ENCODE measurements at places on chromosomes 3 and 15. TPM values are rescaled to one million over a fixed set of nuclear protein-coding genes. Genes with fewer than 3 reads are reported as not detected.
A peak's percentile ranks its signal among the peaks of the same experiment; 100 is the strongest.

- H3K4me1 ChIP-seq = no peaks in the 10 kb centered on the region
- H3K27ac ChIP-seq = no peak overlapping the region
- H3K36me3 ChIP-seq = no peaks in the 10 kb centered on the region
- no peak for DNase-seq
Measured at GRCh38 chr15:100878130-100878529, 1.5 kb upstream of the ALDH1A3 start.

GRCh38 chr3:63661242-63661641 lies 8.8 kb downstream of the SNTN start:
- no peak overlapping the region for H3K27ac ChIP-seq
- DNase-seq = no peak

DNA sequence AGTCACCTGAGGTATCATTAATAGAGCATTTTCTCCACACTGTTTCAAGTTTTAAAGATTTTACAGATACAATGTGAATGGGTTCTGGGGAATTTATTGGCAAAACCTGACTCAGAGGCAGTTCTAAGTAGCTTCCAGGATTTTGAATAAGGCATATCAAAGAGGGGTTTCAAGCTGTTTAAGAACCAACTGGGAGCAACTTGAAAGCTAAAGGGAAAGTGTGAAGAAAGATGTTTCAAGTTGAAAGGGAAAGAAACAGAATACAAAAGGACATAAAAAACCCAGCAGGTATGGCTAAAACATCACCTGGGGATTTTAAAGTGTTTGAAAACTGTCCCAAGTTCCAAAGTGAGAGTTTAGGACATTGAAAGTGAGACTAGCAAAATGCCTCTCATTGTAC lies 17.8 kb upstream of the SERPINI2 start:
- no peak for DNase-seq
- H3K36me3 ChIP-seq = no peaks in the 10 kb centered on the region
- no peak overlapping the region for H3K27ac ChIP-seq
- no peak overlapping the region for H3K4me3 ChIP-seq
- no peaks in the 10 kb centered on the region for H3K27me3 ChIP-seq

DNA sequence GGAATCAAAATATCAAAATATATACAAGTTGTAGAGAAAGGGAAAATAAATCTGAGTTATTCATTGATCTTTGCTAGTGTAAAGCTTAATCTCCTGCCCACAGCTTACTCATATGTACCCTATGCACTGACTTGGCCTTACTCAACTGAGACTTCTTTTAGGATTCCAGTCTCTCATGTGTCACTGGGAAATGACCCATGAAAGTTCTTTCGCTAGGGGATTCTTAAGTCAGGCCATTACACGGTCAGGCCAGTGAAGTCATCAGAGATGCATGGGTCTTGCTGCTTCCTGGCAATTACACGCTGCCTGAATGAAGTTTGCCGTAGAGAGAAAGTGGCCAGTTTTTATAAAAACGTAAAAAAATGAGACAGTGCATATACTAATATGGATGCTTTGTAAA lies 20.7 kb upstream of the LPP start:
- H3K4me1 ChIP-seq = no peaks in the 10 kb centered on the region
- H3K27ac ChIP-seq = no peak overlapping the region
- no peak for DNase-seq
- no peak overlapping the region for H3K4me3 ChIP-seq
- H3K27me3 ChIP-seq = no peaks in the 10 kb centered on the region

- no peak overlapping the region for H3K27ac ChIP-seq
- DNase-seq = no peak
- H3K36me3 ChIP-seq = no peaks in the 10 kb centered on the region
- no peak overlapping the region for H3K4me3 ChIP-seq
- no peaks in the 10 kb centered on the region for H3K27me3 ChIP-seq
Measured at GRCh38 chr3:32593903-32594525, 23.4 kb upstream of the DYNC1LI1 start.

GRCh38 chr15:90982135-90982534 lies 12.2 kb downstream of the PRC1 start:
- H3K27me3 ChIP-seq = no peaks in the 10 kb centered on the region
- H3K4me1 ChIP-seq = no peaks in the 10 kb centered on the region
- no peak for DNase-seq

DNA sequence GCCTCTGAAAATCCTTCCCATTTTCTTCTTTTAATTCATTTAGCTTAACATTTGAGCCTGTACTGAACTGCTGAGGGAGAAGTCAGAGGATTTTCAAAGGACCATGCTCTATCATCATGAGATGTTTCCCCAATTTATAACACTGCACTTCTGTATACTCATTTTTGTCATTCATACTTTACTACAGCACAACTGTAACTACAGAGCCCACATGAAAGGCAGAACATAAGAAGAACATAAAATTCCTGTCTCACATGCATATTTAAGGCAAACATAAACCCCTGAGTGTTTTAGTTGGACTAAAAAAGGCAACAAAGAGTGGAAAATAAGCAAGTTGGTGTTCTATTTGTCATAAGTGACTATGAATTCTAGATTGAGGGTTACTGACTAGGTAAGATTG lies 237.7 kb upstream of the ARPP21 start:
- H3K27me3 ChIP-seq = no peaks in the 10 kb centered on the region
- no peaks in the 10 kb centered on the region for H3K4me1 ChIP-seq
- H3K4me3 ChIP-seq = no peak overlapping the region
- no peak overlapping the region for H3K27ac ChIP-seq

DNA sequence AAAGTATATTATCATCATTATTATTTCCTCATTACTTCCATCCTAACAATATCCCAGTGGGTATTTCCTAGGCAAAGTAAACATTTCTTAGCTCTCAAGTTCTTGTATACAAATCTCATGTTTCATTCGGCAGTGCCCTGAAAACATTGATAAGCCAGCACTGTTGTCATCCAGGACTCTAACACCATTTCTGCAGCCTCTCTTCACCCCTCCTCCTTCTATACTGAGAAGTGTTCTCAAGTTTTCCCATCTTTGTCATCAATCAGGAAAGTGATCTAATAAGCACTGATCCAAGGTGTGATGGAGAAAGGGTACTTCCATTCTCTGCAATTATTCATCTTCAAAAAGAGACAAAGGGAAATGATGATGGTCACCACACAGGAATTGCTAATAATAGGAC lies 168.4 kb upstream of the CCDC54 start:
- no peak for DNase-seq
- no peaks in the 10 kb centered on the region for H3K36me3 ChIP-seq
- no peak overlapping the region for H3K27ac ChIP-seq
- H3K27me3 ChIP-seq = no peaks in the 10 kb centered on the region

DNA sequence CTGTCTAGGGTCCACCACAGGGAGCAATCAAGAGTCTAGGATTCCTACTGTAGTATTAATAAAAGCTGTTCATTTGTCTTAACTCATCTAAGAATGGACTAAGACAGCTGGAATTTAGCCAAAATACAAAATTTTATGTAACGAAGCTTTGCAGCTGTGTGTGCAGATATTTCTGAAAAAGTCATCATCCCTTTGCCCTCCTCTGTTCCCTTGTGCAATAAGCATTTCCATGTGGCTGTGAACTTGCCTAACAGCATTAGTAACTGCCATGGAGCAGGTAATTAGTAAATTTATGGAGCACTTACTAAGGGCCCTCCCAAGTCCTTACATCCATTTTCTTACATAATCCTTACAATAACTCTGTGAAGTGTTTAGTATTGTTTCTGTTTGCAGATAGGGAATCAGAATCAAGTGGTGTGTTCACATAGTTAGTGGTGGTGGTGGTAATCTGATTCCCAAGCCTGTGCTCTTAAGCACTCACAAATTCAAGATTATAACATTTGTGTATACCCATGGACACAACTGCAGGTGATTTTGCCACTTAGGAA lies 114.5 kb downstream of the RARB start:
- DNase-seq = no peak
- no peaks in the 10 kb centered on the region for H3K4me1 ChIP-seq
- H3K27me3 ChIP-seq = no peaks in the 10 kb centered on the region
- no peaks in the 10 kb centered on the region for H3K36me3 ChIP-seq
- H3K4me3 ChIP-seq = no peak overlapping the region

DNA sequence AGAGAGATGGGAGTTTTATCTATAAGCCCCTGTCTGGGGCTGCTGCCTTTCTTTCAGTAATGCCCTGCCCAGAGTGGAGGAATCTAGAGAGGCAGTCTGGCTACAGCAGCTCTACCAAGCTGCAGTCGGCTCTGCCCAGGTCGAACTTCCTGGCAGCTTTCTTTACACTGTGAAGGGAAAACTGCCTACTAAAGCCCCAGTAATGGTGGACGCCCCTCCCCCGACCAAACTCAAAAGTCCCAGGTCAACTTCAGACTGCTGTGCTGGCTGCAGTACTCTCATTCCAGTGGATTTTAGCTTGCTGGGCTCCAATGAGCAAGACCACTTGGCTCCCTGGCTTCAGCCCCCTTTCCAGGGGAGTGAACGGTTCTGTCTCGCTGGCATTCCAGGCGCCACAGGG lies 65.9 kb upstream of the RARB start:
- no peaks in the 10 kb centered on the region for H3K27me3 ChIP-seq
- DNase-seq = no peak
- H3K4me1 ChIP-seq = no peaks in the 10 kb centered on the region
- no peak overlapping the region for H3K4me3 ChIP-seq

- peaks cover 7% of the 10 kb centered on the region for H3K27me3 ChIP-seq
- H3K27ac ChIP-seq = no peak overlapping the region
- no peak overlapping the region for H3K4me3 ChIP-seq
- no peaks in the 10 kb centered on the region for H3K4me1 ChIP-seq
Measured at GRCh38 chr15:58070801-58071418, 5.4 kb upstream of the ALDH1A2 start.

DNA sequence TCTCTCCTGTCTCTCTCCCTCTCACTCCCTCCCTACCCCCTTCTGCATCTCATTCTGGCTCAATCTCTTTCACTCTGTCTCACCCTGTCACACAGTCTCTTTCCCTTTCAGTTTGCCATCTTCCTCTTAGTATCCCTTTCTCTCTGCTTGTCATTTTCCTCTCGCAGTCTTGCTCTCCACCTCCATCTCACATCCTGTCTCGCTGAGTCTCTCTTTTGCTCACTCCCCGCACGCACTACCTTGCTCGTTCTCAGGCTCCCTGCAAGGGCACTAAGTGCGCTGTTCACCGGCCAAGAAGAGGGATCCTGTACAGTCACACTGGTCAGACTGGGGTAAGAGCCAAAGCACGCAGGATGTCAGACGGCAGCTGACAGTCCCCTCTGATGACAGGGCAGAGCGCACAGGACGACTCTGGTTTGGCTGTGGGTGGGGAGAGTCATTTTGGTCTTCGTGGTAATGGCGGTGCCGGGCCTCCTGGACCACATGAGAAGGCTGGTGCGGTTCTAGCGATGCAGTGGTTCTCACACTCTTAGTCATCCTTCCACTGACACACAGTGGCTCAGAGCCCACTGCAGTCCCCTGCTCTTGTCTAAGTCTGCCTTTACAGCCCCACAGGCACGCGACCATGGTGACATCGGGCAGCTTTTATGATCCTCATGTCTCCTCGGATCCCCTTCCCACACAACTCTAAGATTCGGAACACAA lies 356.8 kb downstream of the FOXP1 start:
- peak overlapping the region; percentile 44 for H3K4me3 ChIP-seq
- no peaks in the 10 kb centered on the region for H3K36me3 ChIP-seq
- H3K27me3 ChIP-seq = no peaks in the 10 kb centered on the region
- peak overlapping the region; percentile 40 for H3K27ac ChIP-seq
- peaks cover 60% of the 10 kb centered on the region for H3K4me1 ChIP-seq

DNA sequence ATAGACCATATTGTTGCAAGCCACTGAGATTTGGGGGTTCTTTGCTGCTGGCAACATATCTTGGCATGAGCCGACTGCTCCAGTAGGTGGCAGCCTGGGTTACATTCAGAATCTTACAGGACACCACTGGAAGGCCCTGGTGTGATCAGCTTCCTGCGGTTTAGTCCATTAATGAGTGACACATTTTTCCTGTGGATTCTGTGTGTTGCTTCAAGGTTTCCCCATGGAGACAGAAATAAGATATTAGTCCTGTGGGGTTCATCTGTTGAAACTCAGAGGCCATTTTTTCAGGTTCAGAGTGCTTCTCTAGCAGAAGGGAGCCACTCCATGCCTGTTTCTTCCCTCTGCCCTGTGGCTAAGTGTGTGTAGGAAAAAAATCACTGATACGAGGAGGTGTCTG lies 116.2 kb downstream of the MFSD1 start:
- H3K4me3 ChIP-seq = no peak overlapping the region
- no peaks in the 10 kb centered on the region for H3K27me3 ChIP-seq
- no peaks in the 10 kb centered on the region for H3K4me1 ChIP-seq
- no peak overlapping the region for H3K27ac ChIP-seq
- no peaks in the 10 kb centered on the region for H3K36me3 ChIP-seq

- peaks cover 44% of the 10 kb centered on the region for H3K4me1 ChIP-seq
- DNase-seq = peak; percentile 22
- peak overlapping the region; percentile 64 for H3K27ac ChIP-seq
- peaks cover 4% of the 10 kb centered on the region for H3K36me3 ChIP-seq
Measured at GRCh38 chr3:4504340-4505261, 11.5 kb downstream of the ITPR1 start.

DNA sequence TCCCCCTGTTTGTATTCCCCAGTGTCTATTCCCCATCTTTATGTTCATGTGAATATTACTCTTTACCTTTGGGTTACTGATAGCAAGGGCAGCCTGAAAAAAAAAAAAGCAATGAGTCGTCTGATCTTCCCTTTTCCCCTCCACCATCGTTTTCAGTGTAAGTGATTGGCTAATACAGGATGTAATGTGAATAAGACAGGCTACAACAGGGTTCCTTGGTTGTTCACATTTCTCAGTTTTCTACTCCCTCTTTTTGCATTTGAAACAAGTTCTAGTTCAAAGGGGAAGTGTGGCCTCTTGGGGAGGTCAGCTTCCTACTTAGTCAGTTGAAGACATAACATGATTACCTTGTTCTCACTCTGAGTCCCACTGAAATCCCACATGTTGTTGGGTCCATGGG lies 278.0 kb upstream of the TRIM42 start:
- no peaks in the 10 kb centered on the region for H3K4me1 ChIP-seq
- H3K27ac ChIP-seq = no peak overlapping the region
- H3K4me3 ChIP-seq = no peak overlapping the region
- H3K36me3 ChIP-seq = no peaks in the 10 kb centered on the region
- no peaks in the 10 kb centered on the region for H3K27me3 ChIP-seq

DNA sequence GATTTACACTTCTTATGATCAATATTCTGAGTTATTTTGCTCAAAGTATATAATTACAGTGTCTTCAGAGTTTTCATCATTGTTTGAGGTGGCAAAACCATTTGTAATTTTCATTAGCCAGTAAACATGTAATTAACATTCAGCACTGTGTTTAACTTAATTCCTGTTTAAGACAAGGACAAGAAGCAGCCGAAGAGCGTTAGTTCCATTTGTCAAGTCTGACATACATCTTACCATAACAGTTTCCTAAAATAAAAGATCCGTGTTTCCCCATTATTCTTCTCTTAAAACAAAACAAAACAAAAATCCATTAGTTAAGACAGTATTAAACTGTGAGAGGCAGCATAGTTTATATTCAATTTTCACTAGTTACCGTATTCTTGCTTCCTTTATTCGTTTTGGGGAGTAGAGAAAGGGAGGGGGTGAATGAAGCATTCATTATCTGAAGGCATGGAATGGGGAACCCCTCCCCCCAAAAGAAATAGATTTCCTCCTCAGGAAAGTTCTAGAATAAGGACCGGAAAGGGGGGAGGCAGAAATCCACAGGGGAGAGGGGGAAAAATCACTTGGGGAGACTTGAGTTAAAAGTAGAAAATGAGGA lies 5.5 kb upstream of the NR2F2 start:
- H3K36me3 ChIP-seq = no peaks in the 10 kb centered on the region
- H3K27me3 ChIP-seq = peaks cover 71% of the 10 kb centered on the region
- no peaks in the 10 kb centered on the region for H3K4me1 ChIP-seq
- H3K27ac ChIP-seq = peak overlapping the region; percentile 67

The LCTL gene
- not detected for total RNA-seq

The RAB6B gene
- 0.24 TPM for total RNA-seq
